ENCODE measurements at places on chromosomes 4 and X.

- H3K4me3 ChIP-seq, result no peak overlapping the region
- H3K4me1 ChIP-seq, result no peaks in the 10 kb centered on the region
- no peaks in the 10 kb centered on the region for H3K27me3 ChIP-seq
- no peak overlapping the region for H3K27ac ChIP-seq
- DNase-seq, result no peak
Measured at GRCh38 chr4:138599965-138600364, 357.8 kb upstream of the SLC7A11 start.

GRCh38 chrX:122817321-122817955 is 366.6 kb upstream of the GRIA3 start:
- H3K27me3 ChIP-seq, result no peaks in the 10 kb centered on the region
- DNase-seq, result no peak
- H3K4me1 ChIP-seq, result no peaks in the 10 kb centered on the region
- no peaks in the 10 kb centered on the region for H3K36me3 ChIP-seq

GRCh38 chrX:10414862-10415261 is 205.5 kb downstream of the MID1 start:
- DNase-seq, result no peak
- H3K4me1 ChIP-seq, result no peaks in the 10 kb centered on the region
- no peaks in the 10 kb centered on the region for H3K27me3 ChIP-seq
- no peak overlapping the region for H3K4me3 ChIP-seq

- H3K27me3 ChIP-seq, result peaks cover 4% of the 10 kb centered on the region
- peak overlapping the region; percentile 86 for H3K4me3 ChIP-seq
- DNase-seq, result no peak
- no peak overlapping the region for H3K27ac ChIP-seq
- H3K4me1 ChIP-seq, result no peaks in the 10 kb centered on the region
- H3K36me3 ChIP-seq, result no peaks in the 10 kb centered on the region
Measured at GRCh38 chrX:125203365-125203736, 116.3 kb upstream of the TEX13C start.

DNA sequence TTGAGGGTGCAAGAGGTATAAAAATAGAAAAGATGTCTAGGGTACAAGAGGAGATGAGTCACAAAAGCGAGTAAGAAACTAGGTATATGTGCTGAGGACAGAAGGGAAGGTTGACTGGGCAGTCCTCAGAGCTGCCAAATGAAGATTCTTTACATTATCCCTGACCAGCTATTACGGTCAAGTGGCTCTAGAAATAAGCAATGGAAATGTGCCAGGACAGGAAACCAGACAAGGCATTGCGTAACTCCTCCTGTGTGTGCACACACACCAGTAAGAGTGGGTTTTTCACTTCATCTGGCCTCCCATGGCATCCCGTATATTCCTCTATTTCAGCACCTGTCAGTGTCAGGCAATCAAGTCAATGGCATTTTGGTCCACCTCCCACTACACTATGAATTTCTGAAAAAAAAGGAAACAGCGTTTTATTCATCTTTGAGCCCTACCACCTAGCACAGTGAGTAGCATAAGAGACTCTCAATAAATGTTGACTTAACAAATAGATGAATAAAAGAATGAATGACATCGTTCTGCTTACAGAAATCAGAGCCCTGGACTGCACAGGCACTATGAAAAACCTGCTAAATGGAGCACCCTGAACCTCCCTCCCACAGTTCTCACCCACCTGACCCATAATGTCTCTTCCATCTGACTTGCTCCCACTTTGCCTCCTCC is 62.6 kb upstream of the KLF3 start:
- H3K36me3 ChIP-seq, result no peaks in the 10 kb centered on the region
- no peaks in the 10 kb centered on the region for H3K27me3 ChIP-seq
- no peak for DNase-seq
- peaks cover 4% of the 10 kb centered on the region for H3K4me1 ChIP-seq
- H3K4me3 ChIP-seq, result no peak overlapping the region

DNA sequence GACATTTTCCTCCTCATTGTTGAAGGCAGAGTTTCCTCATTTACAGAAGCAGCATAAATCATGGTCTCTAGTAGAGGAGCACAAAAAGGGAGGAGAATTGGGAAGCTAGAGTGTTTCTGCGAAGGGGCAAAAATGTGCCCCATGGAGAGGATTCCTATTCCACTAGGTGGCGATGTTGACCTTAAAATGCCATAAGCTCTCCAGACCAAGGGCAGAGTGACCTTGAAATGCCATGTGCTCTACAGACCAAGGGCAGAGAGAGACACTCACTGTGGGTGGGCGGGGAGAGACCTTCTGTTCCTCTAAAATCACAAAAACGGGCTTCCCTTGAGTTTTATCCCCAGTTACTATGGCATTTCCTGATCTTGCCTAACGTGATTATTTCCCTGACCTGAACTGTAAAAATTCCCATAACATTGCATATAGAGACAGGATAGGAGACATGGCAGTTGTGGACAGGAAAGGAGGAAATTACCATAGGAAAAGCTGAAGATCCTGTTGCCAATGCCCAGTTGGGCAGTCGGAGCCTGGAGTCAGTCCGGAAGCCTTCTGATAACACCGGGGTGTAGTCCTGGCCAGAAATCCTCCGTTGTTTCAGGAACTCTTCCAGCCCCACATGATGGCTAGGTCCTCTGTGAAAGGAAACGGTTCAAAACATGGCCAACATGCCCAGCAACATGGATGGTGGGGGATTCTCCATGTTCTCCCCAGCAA is 567.7 kb downstream of the MAGEB5 start:
- H3K36me3 ChIP-seq, result no peaks in the 10 kb centered on the region
- H3K4me3 ChIP-seq, result no peak overlapping the region
- DNase-seq, result peak; percentile 37
- H3K27ac ChIP-seq, result no peak overlapping the region
- H3K4me1 ChIP-seq, result no peaks in the 10 kb centered on the region

DNA sequence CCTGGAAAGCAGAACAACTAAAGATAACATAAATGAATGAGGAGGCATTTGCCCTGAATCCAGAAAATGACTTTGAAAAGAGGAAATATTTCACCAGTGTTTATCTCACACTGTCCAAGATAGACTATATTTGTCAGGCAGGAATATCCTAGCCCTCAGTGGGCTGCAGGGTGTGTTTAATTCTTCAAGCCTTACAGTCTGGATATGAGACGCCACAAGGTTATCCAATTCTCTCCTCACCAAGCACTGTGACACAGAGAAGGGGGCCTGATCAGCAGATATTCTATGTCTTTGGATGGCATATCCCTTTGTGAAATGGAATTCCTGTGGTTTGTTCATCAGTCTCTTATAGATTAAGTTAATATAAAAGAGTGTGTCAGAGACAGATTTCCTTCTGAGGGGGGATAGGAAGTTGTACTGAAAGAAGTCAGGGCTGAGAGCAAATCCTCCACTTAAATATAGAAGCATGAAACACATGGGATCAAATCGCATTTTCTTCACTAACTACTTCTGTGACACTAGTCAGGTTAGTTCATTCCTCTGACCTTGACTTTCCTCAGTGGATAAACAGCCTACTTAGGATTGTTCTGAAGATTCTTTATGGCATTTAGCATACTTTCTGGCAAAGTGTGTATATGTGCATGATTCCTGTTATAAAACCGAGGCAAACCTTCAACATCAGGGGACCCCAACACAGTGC is 6.8 kb upstream of the G3BP2 start:
- no peaks in the 10 kb centered on the region for H3K27me3 ChIP-seq
- no peak for DNase-seq
- no peak overlapping the region for H3K27ac ChIP-seq
- no peak overlapping the region for H3K4me3 ChIP-seq
- no peaks in the 10 kb centered on the region for H3K4me1 ChIP-seq

- H3K36me3 ChIP-seq, result no peaks in the 10 kb centered on the region
- H3K27me3 ChIP-seq, result no peaks in the 10 kb centered on the region
- no peak overlapping the region for H3K27ac ChIP-seq
- DNase-seq, result no peak
Measured at GRCh38 chrX:46722742-46723568, 36.0 kb downstream of the SLC9A7 start.

DNA sequence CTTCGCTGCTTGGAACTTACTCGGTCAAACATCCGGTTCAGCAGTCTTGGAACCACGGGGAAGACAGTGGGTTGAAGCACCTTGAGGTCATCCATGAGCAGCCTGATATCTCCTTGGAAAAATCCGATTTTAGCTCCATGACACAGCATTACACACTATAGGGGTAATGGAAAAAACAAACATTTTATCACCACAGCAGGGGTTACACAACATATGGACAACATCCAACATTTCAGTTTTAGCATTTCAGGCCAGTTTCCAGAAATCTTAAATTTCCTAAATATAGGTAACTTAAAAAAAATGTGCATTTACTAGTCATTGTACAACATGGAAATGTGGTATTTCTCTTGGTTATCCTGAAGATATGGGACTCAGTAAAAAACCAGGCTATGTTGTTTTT is 34.4 kb upstream of the CENPU start:
- no peaks in the 10 kb centered on the region for H3K36me3 ChIP-seq
- DNase-seq, result no peak
- H3K27me3 ChIP-seq, result no peaks in the 10 kb centered on the region
- H3K27ac ChIP-seq, result no peak overlapping the region
- no peak overlapping the region for H3K4me3 ChIP-seq
- H3K4me1 ChIP-seq, result no peaks in the 10 kb centered on the region

DNA sequence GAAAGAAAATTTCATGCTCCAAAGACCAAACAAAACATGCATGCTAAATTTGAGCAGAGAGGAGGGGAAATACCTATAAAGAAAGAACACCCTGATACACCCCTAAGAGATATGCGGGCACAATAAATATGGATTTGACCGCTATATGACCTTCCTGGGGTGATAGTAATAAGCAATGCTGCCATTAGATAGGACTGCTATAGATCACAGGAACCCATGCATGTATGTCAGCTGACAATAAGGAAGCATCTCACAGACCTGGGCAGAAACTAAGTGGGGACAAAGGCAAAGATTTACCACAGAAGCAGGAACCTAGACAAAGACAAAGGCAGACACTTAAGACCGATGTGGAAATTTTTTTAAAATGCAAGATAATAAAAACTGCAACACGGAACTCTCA is 21.3 kb downstream of the ZNF721 start:
- no peaks in the 10 kb centered on the region for H3K4me1 ChIP-seq
- no peaks in the 10 kb centered on the region for H3K27me3 ChIP-seq
- DNase-seq, result no peak

DNA sequence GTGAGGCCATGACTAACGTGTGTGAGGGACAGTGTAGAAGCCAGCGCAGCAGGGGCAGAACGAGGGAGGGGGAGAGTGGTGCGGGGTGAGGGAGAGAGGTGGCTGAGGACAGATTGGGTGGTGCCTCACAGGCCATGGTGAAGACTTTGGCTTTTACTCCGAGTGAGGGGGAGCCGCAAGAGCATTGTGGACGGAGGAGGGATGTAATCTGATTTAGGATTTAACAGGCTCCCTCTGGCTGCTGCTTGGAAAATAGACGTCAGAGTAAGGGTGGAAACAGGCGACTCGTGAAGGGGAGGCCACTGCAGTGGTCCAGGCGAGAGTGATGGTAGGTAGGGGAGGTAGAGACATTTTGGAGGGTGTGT is 13.0 kb downstream of the PPP1R3F start:
- no peak overlapping the region for H3K4me3 ChIP-seq
- no peak overlapping the region for H3K27ac ChIP-seq
- no peaks in the 10 kb centered on the region for H3K27me3 ChIP-seq

DNA sequence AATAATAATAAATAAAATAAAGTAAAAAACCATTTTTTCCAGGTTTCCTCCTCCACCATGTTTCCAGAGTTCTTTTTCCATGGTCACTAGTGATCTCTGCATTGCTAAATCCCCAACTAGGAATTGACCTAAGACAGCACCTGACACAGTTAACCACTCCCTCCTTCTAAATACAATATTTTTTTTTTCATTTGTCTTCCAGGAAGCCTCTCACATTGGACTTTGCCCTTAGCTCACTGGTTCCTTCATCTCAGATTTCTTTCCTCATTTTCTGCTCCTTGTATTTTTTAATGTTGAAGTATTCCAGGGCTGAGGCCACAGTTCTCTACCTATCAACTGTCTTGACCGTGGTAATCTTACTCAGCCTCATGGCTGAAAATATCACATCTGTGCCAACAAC is 187.3 kb upstream of the FAM241A start:
- DNase-seq, result no peak
- no peaks in the 10 kb centered on the region for H3K27me3 ChIP-seq
- no peaks in the 10 kb centered on the region for H3K4me1 ChIP-seq
- no peak overlapping the region for H3K4me3 ChIP-seq

- no peak overlapping the region for H3K27ac ChIP-seq
- H3K27me3 ChIP-seq, result no peaks in the 10 kb centered on the region
- no peak overlapping the region for H3K4me3 ChIP-seq
Measured at GRCh38 chrX:114959729-114960128, 57.7 kb downstream of the IL13RA2 start.

GRCh38 chr4:37604461-37604860 is 81.7 kb downstream of the RELL1 start:
- H3K36me3 ChIP-seq, result no peaks in the 10 kb centered on the region
- no peak overlapping the region for H3K27ac ChIP-seq

DNA sequence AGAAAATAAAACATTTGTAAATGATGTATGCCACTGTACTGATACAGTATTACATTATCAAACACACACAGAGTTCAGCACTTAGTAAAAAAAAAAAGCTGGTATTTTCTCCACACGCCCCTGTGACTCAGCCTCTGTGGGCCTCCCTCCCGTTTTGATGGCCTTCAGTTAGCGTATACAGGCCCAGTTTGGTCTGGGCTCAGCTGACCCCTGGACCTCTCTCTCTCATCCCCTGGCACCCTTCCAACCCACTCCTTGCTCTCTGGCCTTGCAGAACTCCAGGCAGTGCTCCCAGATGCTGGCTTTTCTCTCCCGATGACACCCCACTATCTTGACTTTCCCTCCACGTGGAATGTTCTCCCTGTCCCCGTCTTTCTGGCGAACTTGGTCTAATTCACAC is 89.0 kb upstream of the LIMCH1 start:
- H3K27me3 ChIP-seq, result no peaks in the 10 kb centered on the region
- DNase-seq, result no peak
- H3K36me3 ChIP-seq, result no peaks in the 10 kb centered on the region
- H3K27ac ChIP-seq, result no peak overlapping the region
- 0 out of 2 replicates have a peak, but pooled peaks cover 2% of the 10 kb centered on the region for H3K4me1 ChIP-seq
- no peak overlapping the region for H3K4me3 ChIP-seq

DNA sequence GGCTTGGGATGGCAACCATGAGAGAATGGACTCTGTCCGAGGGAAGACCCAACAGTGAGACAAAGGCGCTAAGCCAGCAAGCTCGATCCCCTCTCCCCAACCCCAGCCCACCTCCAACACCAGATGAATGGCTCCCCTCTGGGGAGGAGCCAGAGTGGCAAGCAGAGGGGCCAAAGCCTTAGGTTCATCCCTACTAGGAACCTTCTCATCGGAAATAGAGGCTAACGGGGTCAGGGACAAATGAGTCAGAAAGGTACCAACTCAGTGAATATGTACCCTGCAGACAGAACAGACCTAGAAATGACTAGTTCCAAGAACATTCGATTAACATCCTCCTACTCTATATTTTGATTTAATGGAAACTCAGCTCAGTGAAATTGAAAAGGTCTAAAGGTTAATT is 73.9 kb downstream of the NSG1 start:
- H3K36me3 ChIP-seq, result 0 out of 2 replicates have a peak, but pooled peaks cover 2% of the 10 kb centered on the region
- H3K4me1 ChIP-seq, result peaks cover 13% of the 10 kb centered on the region
- no peak overlapping the region for H3K27ac ChIP-seq
- no peak for DNase-seq
- H3K27me3 ChIP-seq, result no peaks in the 10 kb centered on the region
- H3K4me3 ChIP-seq, result no peak overlapping the region

- H3K4me3 ChIP-seq, result no peak overlapping the region
- H3K36me3 ChIP-seq, result no peaks in the 10 kb centered on the region
- no peak overlapping the region for H3K27ac ChIP-seq
- H3K4me1 ChIP-seq, result no peaks in the 10 kb centered on the region
Measured at GRCh38 chrX:45351478-45351877, 150.8 kb upstream of the DIPK2B start.

GRCh38 chr4:73653695-73654106 is 33.5 kb upstream of the RASSF6 start:
- peak; percentile 9 for DNase-seq
- no peaks in the 10 kb centered on the region for H3K27me3 ChIP-seq
- no peaks in the 10 kb centered on the region for H3K4me1 ChIP-seq
- no peak overlapping the region for H3K27ac ChIP-seq
- H3K4me3 ChIP-seq, result no peak overlapping the region
